ENCODE measurements at places on chromosomes 4 and X.

GRCh38 chr4:184453365-184454160, 20.8 kb downstream of the IRF2 start:
- no peak for DNase-seq

GRCh38 chr4:168758351-168758876, 251.6 kb downstream of the CBR4 start:
- peak; percentile 85 for DNase-seq

DNA sequence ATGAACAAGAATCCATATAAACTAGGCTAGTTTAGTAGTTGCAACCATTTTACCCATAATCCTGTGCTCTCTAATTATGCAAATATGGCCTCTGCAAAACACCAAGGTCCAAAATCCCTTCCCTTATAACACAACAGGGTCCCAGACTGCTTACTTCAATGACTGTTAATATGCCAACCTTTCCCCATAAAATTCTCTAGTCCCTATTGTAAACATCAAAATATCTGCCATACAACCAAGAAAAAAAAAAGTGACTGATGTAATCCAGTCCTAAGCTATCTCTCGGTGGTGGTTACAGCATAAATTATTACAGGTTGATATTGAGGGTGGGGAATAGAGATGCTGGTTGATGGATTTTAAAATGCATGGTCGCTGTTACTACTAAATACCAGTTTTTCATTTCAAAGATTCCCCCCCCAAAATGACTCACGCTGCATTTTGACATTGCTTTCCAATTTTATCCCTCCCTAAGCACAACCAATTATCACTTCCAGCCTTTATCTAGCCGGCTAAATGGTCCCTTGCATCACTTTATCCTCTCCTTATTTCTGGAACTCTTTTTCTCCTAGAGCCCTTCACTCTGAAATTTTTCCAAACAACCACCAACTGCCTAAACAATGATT, 44.8 kb downstream of the TSPAN5 start:
- DNase-seq = no peak

GRCh38 chrX:138756234-138756633, 44.7 kb upstream of the FGF13 start:
- peak; percentile 44 for DNase-seq

GRCh38 chr4:15427161-15427560, 672 bp upstream of the C1QTNF7 start:
- DNase-seq = no peak

GRCh38 chr4:46450556-46450955, 60.6 kb upstream of the GABRA2 start:
- no peak for DNase-seq

- peak; percentile 63 for DNase-seq
Observed at GRCh38 chrX:9995855-9996339, 28.7 kb downstream of the CLDN34 start.

DNA sequence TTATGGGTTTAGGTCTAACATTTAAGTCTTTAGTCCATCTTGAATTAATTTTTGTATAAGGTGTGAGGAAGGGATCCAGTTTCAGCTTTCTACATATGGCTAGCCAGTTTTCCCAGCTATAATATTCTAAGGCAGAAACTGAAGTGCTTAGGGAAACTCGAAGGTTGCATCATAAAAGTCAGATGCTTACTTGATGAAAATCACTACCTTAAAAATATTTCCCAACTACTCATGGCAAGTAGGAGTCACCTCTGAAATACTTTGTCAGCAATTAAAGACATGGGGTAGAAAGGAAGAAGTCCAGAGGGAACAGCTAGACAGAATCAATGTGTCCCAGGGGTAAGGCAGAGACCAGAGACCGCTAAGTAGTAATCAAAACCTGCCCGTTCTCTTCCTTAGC, 6.3 kb upstream of the AP1S2 start:
- DNase-seq = no peak

GRCh38 chr4:2101346-2102044, 42.4 kb downstream of the NAT8L start:
- DNase-seq = no peak

DNA sequence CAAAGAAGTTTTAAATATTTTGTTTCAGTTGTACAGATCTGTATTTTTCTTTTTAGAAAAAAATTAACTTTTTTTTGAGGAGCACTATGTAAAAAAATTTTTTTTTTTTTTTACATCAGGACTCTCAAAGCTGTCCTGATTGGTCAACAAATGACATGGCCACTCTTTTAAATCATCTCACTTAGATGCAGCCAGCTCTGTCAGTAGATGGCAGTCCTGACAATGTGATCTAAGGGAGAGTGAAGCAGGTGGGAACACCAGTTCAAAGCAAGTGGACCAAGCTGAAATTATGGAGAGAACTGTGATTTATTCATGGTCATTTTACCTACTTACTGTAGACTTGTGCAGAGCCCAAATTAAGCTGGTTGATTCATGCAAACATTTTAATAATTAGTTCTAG, 174.7 kb upstream of the GPRIN3 start:
- no peak for DNase-seq

DNA sequence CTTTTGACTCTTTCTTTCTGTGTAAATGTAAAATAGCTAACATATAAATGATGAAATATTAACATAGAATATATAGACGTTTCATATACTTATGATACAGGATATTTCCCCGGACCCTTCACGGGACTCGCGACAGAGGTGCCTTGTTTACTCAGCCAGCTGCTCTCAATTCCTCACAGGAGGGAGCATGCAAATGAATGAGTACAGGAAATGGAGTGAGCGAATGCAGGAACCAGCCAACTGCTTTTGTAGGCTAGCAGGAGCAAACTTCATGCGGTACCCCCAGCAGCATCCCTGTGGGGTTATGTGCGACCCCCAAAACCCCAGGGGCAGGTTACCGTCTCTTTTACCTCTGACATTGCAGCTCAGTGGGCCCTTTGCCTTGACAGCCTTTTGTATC, 110.3 kb upstream of the PDHA2 start:
- DNase-seq = no peak

- DNase-seq = peak; percentile 65
Observed at GRCh38 chrX:66638591-66639500, at the start of gene EDA2R. TSS of gene EDA2R (minus strand) at chrX:66639078. CDS start at chrX:66616020, 23,058 bp downstream.

DNA sequence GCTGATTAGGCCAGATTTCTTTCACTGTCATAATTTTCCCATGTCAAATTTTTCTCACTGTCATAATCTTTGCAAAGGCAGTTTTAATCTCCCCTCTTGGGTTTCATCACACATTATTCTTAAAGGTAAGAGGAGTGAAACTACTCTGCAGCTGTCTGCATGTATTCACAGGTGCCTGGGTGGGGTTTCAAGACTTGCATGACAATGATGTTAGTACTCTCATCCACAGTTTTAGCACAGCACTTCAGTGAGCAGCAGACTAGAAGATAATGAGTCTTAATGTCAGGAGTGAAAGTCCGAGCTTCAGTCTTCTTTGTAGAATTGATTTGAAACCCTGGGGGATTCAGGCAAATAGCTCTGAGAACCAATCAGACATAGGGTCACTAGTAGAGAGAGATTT, 182.5 kb upstream of the GALNT7 start:
- no peak for DNase-seq

- DNase-seq = no peak
Observed at GRCh38 chr4:89823416-89823815, 13.5 kb downstream of the SNCA start.

GRCh38 chr4:26941951-26942350, 81.3 kb downstream of the STIM2 start:
- no peak for DNase-seq

GRCh38 chrX:133601116-133601515, 185.8 kb upstream of the GPC4 start:
- no peak for DNase-seq

DNA sequence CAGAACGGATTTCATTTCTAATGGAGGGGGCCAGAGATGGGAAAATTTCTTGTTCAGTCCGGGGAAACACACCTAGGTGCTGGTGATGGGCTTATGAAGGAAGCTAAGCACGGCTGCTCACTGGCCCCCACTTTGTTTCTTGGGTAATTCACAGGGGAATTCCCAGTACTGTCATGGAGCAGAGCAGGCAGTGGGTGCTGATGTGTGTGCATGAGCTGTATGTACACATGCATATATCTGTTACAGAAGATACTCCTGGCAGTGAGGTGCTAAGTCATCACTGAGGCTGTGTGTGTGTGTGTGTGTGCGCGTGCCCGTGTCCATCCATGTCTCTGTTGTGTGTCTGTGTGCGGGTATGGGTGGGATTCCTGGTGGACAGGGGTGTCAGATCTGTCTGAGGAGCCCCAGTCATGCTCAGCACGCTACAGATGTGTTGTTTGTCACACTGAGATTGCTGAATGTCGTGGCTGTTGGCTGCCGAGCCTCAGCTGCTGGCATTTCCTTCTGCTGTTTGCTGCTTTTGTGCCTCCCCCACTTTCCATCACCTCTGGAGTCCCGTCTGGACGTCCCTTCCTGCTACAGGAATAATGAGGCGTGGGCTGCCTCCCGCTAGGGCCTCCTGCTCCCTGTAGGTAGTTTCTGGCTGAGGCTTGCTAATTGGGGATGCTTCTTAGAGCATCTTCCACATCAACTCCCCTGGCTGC, 53.3 kb downstream of the JADE1 start:
- no peak for DNase-seq

- DNase-seq = no peak
Observed at GRCh38 chr4:36281384-36282106, at the start of gene DTHD1. TSS of gene DTHD1 (plus strand) at chr4:36281616. CDS start at chr4:36281759, 143 bp downstream.

DNA sequence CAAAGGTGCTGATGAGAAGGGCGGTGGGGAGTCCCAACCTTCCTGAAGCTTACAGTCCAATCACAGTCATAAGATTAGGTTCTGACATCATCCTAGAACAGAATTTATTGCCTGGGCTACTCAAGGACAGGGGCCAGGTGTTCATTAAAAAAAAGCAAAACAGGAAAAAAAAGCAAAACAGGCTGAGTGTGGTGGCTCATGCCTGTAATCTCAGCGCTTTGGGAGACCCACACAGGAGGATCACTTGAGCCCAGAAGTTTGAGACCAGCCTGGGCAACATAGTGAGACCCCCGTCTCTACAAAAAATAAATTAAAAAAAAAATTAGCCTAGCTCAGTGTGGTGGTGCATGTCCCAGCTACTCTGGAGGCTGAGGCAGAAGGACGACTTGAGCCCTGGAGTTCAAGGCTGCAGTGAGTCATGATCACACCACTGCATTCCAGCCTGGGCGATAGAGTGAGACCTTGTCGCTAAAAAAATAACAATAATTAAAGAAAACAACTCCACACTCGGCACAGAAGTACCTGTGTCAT, 3.0 kb downstream of the RAB9A start:
- DNase-seq = no peak

- DNase-seq = no peak
Observed at GRCh38 chr4:31548823-31549222, 828.7 kb downstream of the PCDH7 start.

DNA sequence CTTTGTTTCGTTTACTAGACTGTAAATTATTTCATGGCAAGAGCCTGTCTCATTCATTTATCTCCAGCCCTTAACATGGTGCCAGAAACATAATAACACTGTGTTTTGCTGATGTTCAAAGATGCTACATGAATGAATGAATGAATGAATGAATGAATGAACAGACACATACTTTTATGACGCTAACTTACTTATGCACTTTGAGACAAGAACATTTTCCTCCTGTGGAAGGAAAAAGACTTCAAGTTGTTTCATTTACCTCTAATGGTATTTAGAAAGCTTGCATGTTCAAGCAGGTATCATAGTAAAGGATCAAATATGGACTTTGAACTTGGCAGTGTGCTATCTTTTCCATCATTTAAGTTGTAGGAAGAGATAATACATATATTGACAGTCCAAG, 131.6 kb downstream of the GLRA2 start:
- no peak for DNase-seq

- DNase-seq = peak; percentile 62
Observed at GRCh38 chr4:176792326-176793059, at the start of gene VEGFC. TSS of gene VEGFC (minus strand) at chr4:176792922. CDS start at chr4:176792311, 611 bp downstream.

GRCh38 chrX:71181558-71181909, 36.9 kb downstream of the NLGN3 start:
- DNase-seq = no peak

DNA sequence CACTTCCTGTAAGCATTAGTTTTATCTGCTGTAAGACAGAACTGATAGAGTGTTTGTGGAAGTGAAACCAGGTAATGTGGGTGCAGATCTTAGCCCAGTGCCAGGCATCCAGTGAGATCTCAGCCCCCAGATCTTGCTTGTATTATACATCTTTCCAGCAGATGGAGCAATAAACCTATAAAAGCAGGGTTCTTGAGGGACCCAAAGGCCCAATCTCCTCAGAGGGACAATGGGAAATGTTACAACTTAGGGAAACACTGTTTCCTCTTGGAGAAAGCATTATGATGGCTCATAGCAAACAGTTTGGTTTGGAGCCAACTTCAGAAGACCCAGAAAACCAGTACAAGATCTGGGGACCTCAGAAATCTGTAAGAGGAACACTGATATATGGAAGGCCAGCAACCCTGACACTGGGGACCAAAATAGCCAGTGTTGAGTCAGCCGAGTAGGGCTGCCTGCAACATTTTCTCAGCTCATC, 206.3 kb downstream of the SLC7A11 start:
- no peak for DNase-seq

DNA sequence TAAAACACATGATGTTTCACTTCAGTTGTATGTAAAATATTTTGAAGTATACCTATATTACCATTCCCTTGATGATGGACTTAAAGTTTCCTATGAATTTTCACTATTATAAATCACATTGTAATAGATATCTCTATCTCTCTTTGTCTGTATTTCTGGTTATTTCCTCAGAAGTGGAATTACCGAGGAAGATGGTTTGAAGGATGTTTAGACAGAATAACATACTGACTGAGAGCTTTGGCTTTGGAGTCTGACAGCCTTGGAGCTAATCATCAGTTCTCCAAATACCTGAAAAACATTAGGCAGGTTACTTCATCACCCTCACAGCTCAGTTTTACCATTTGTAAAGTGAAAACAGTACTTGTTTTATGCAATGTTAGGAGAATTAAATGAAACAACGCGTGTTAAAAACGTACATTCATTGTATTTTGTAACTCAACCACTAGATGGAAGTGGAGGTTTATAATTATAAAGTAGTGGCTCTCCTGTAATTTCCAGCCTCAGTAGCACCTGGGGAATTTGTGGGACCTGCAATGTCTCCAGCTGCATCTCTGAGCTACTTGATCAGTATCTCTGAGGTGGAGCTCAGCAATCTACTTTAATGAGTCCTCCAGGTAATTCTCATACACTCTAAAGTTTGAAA, 14.3 kb downstream of the JCHAIN start:
- no peak for DNase-seq

DNA sequence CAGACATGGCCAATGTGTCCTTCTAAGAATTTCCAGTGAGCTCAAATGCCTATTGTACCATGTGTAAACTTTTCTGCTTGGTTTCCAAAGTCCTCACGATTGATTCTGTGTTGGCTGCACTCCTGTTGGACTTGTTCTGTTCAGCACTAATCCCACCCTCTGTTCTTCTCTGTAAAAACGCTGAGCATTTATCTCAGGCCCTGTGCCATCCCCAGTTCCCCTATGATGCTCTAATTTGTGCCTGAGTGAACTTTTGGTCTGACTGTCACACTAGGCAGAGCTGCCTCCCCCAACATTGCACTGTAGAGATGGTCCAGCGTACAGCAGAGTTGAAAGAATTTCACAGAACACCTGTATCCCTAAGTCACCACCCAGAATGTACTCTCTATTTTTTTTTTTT, 76.1 kb upstream of the STS start:
- no peak for DNase-seq

GRCh38 chr4:61923179-61923578, 723.1 kb downstream of the ADGRL3 start:
- no peak for DNase-seq
